ENCODE measurements at places on chromosomes 12 and 14.

GRCh38 chr12:1879633-1880032 lies 38.8 kb downstream of the CACNA2D4 start:
- DNase-seq: no peak

- no peak for DNase-seq
Observed at GRCh38 chr12:62003226-62003625, 257.0 kb upstream of the USP15 start.

DNA sequence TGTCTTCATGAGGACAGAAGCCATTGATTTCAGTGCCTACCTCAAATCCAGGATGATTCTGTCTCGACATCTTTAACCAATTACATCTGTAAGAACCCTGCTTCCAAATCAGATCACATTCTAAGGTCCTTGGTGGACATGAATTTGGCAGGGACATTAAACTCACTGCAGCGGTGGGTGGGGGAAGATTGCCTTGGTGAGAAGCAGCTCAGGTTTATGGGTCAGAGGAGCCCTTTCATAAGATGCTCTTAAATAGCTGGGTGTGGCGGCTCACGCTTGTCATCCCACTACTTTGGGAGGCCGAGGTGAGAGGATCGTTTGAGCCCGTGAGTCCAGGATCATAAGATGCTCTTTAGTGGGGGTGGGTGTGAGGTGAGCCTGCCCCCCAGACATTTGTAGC lies 42.9 kb downstream of the ELK3 start:
- DNase-seq: peak; percentile 86

DNA sequence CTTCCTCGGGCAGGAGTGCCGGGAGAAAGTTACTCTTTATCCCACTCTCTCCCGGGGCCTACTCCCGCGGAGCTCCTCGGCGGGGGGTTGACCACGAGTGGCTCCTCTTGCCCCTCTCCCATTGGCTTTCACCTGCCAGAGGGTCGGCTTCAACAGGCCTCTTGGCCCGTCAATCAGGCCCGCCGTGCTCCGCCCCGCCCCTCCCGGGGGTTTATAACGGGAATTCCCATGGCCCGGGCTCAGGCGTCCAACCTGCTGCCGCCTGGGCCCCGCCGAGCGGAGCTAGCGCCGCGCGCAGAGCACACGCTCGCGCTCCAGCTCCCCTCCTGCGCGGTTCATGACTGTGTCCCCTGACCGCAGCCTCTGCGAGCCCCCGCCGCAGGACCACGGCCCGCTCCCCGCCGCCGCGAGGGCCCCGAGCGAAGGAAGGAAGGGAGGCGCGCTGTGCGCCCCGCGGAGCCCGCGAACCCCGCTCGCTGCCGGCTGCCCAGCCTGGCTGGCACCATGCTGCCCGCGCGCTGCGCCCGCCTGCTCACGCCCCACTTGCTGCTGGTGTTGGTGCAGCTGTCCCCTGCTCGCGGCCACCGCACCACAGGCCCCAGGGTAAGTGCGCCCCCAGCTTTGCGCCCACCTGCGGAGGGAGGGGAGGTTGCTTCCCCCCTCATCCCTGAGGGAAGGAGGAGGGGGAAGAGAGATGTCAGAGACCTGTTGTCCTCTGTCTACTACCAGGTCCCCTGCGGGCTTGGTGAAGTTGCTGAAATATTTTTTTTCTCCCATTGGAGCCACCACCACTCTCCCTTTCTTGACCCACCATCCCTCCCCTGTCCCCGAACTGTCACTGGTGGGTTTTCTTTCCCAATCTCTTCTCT lies at the start of gene SMOC1:
Gene SMOC1, plus strand, starts transcription at position 242 of the 869 bp plus-strand sequence. Its CDS starts 263 bp downstream, at position 505.
- peak; percentile 63 for DNase-seq

- DNase-seq: no peak
Observed at GRCh38 chr12:41336041-41336549, 148.0 kb downstream of the PDZRN4 start.

DNA sequence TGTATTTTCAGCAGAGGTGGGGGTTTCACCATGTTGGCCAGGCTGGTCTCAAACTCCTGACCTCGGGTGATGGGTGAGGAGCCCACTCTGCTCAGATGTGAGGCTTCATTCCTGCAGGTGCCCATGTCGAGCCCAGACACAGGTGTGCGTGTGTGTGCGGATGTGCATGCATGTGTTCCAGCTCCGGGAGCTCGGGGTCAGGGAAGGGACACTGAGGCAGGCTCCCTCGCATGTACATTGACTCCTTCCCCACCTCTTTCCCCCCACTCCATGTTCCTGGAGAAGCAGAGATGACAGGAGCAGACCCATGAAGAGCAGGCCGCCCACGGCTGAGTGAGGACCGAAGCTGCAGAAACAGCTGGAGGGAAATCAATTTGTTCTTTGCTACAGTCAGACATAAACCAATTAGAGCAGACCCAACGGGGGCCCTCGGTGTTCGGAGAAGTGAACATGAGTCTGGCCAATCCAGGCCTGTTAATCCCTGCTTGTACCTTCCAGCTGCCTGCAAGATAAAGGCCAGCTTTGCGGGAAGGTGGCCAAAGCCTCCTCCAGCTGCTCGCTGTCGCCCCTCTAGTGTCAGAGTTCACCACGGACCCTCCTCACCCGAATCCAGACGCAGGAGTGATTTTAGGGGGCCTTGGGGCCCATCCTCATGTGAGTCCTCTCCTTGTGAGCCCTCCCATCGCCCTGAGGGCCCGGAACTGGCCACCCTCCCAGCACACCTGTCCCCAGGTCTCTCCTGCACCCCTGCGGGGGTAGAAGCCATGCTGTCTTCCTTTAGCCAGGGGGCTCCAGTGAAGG lies 321.0 kb upstream of the RTL1 start:
- no peak for DNase-seq

- DNase-seq: no peak
Observed at GRCh38 chr14:98210045-98210672, 1061.8 kb downstream of the BCL11B start.

DNA sequence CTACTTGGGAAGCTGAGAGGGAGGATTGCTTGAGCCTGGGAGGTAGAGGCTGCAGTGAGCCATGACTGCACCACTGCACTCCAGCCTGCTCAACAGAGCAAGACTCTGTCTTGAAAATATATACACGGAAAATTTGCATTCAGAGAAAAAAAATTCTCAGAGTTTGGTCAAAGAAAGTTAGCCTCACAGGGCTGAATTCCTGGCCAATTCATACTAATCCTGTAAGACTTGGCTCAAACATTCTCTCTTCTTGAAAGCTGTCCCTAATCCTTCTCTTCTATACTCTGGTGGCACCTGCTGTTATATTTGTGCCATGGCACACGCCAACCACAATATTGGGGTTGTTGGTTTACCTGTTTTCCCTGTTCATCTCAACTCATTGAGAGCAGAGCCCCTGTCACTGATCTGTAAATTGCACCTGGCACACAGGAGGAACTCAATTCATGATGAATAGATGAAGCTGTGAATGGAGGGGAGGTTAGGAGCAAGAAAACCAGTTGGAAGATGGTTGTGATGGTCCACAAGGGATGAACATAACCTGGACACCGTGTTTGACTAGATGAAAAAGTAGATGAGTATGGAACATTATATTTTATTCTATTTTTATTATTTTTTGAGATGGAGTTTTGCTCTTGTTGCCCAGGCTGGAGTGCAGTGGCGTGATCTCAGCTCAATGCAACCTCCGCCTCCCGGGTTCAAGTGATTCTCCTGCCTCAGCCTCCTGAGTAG lies 36.8 kb upstream of the SPTSSA start:
- peak; percentile 46 for DNase-seq

GRCh38 chr14:104149617-104150135 lies 11.3 kb downstream of the KIF26A start:
- DNase-seq: peak; percentile 27
